Activated CD4-positive, alpha-beta memory T cell treated with anti-CD3 and anti-CD28 coated beads for 36 hours (primary cell): ENCODE measurements at places on chromosomes 2 and 18.

- peaks cover 2% of the 10 kb centered on the region for H3K27me3 ChIP-seq
- no peak overlapping the region for H3K4me3 ChIP-seq
- no peak overlapping the region for H3K27ac ChIP-seq
- no peaks in the 10 kb centered on the region for H3K4me1 ChIP-seq
Observed at GRCh38 chr2:126513033-126513432, 142.9 kb upstream of the GYPC start.

GRCh38 chr2:83595926-83596325, 863.2 kb downstream of the SUCLG1 start:
- DNase-seq = no peak
- no peaks in the 10 kb centered on the region for H3K36me3 ChIP-seq
- no peaks in the 10 kb centered on the region for H3K4me1 ChIP-seq
- H3K27me3 ChIP-seq = no peaks in the 10 kb centered on the region
- H3K4me3 ChIP-seq = no peak overlapping the region
- no peak overlapping the region for H3K27ac ChIP-seq

- DNase-seq = no peak
- no peak overlapping the region for H3K4me3 ChIP-seq
- no peak overlapping the region for H3K27ac ChIP-seq
- H3K36me3 ChIP-seq = no peaks in the 10 kb centered on the region
Observed at GRCh38 chr2:216985658-216986141, 125.8 kb upstream of the TNP1 start.

- no peak for DNase-seq
- no peak overlapping the region for H3K27ac ChIP-seq
- no peaks in the 10 kb centered on the region for H3K36me3 ChIP-seq
- peaks cover 4% of the 10 kb centered on the region for H3K4me1 ChIP-seq
Observed at GRCh38 chr2:109233643-109234042, 104.6 kb downstream of the SH3RF3 start.

GRCh38 chr2:188199716-188200128, 92.0 kb upstream of the GULP1 start:
- no peak overlapping the region for H3K4me3 ChIP-seq
- H3K36me3 ChIP-seq = no peaks in the 10 kb centered on the region
- H3K4me1 ChIP-seq = no peaks in the 10 kb centered on the region
- no peak overlapping the region for H3K27ac ChIP-seq
- DNase-seq = no peak

- H3K4me1 ChIP-seq = peaks cover 26% of the 10 kb centered on the region
- no peak overlapping the region for H3K27ac ChIP-seq
- no peak for DNase-seq
- H3K36me3 ChIP-seq = peaks cover 29% of the 10 kb centered on the region
Observed at GRCh38 chr2:174246944-174247381, 1.4 kb downstream of the OLA1 start.
